ENCODE measurements at places on chromosomes 11 and 22.

- no peak for DNase-seq
Observed at GRCh38 chr22:32804531-32805360, 3.2 kb downstream of the TIMP3 start.

GRCh38 chr22:23383491-23384361, 196.4 kb downstream of the IGLL1 start:
- DNase-seq = no peak

DNA sequence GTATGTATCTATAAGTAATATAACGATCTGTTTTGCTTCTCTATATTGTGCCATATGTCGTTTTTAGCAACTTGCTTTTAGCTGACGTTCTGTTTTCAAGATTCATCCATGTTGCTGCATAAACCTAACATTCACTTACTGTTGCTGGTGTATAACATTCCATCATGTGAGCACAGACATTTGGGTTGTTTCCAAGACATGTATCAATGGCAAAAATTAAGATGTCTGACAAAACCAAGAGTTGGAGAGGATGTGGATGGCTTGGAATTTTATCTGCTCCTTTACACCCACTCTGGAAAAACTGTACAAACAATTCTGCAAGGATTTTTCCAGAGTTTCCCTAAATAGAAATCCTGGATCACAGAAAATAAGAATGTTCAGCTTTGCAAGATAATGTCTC, 40.9 kb downstream of the DGCR2 start:
- DNase-seq = no peak

- DNase-seq = no peak
Observed at GRCh38 chr11:6623391-6624363, 4.5 kb upstream of the TPP1 start.

GRCh38 chr11:2366276-2366675, 10.8 kb upstream of the CD81 start:
- no peak for DNase-seq

DNA sequence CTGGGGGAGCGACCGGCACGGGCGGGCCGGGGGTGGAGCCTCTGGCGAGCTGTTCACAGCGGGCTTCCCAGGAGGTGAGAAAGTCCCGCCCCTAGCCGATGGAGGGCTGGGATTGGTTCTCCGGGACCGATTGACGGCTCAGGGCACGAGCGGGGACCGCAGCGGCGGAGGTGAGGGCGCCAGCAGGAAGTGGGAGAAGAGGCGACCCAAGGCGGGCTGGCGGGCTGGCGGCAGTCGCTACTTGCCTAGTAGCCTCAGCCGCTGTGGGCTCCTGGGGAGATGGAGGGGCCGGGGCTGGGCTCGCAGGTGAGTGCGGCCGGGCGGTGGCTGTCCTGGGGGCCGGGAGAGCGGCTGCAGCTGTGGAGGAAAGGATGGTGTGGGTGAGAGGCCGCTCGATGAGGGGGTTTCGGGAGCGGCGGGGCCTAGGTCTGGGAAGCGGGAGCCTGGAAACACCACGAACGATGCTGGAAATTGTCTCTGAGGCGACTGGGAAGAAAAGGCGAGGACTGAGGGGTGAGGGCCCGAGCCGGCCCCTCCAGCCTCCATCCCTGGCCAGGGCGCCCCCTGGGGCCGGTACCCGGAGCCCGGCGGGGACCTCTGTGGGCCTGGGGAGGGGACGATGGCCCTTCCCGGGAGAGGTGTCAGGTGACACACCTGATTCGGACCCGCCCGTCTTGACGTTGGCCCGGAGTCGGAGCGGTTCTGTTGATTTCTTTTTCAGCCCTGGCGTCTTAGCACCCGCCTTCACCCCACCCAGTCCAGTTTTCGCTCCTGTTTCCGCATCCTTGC, at the start of gene ZDHHC13:
Gene ZDHHC13 (plus strand): TSS at position 198 of the 789 bp plus-strand sequence. CDS start 82 bp downstream, at position 280.
- peak; percentile 97 for DNase-seq

DNA sequence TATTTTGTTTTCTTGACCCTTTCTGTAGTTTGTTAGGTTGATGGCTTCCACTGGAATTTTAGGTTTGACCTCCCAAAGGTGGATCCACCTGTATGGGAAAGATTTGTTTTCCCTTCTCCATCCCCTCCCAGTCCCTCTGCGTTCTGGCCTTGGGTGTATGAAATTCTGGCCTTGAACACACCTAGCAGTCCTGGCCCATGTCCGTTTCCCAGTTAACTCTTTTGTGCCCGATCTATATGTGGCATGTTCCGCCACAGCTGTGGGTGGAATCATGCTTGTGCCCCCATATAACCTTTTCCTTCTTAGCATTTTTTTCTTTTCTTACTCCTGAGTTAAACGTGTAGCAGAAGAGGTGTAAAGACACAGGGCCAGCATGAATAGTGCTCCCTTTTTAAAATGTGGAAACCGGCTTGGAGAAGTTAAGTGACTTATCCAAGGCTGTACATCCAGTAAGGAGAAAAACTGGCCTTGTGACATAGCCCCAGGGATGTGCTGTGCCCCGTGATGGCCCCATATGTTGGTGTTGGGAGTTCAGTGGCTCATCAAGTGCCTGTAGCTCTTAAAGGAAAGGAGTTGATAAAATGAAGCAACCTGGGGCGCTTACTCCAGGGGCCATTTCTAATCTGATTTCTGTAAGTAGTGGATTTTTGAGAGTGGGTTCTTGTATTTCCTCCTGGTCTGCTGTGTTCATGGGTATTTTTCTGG, 39.3 kb downstream of the ZNRF3 start:
- no peak for DNase-seq

GRCh38 chr22:18968011-18968749, 32.1 kb upstream of the PRODH start:
- peak; percentile 19 for DNase-seq

- no peak for DNase-seq
Observed at GRCh38 chr11:75626889-75627529, 41.8 kb downstream of the MAP6 start.

- no peak for DNase-seq
Observed at GRCh38 chr22:47862394-47862793, 1099.9 kb downstream of the TBC1D22A start.

DNA sequence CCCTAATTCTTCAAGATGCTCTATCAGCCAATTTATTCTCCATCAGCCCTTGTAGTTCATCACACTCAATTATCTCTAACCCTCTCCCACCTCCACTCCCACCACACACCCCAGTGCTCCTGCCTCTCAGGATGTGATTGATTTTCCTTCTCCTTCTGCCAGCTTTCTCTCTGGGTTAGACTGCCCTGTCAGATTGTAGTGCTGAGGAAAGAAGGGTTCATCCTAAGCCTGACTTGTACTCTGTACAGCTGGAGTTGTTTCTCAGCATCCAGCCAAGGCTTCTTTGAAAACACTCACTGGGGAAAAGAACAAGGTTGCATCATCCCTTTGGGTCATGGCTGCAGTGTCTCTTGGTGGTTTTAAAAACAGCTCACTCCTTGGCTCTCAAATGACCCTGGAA, 61.2 kb downstream of the CECR2 start:
- DNase-seq = no peak

DNA sequence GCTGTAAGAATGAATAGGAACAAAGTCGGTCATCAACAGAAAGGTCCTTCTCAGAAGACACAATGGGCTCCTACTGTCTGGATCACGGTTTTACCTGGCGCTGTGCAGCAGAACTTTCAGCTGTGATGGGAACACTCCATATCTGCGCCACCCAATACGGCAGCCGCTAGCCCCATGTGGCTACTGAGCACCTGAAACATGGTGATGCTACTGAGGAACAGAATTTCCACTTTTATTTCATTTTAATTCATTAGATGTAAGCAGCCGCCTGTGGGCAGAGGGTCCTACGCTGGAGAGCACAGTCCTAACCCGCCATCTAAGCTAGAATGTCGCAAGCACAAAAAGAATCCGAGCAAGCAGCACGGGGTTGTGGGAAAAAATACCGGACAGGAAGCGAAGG, 2.7 kb downstream of the SULT4A1 start:
- DNase-seq = no peak

DNA sequence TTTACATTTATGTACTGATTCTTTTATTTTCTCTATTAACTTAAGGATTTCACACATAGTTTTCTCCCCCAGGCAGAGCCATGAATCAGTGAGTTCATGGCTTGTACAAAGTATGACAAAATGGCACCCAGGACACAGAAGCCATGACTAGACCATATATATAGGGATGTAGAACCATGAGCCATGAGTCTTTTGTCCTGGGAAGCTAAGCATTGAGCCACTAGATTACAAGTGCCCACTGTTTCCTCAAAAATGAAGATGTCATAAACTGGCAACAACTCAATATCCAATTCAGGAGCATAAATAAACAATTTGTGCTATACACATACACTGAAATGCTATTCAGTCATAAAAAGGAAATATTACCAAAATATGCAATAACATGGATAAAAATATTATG, 36.2 kb downstream of the CARD18 start:
- DNase-seq = no peak

GRCh38 chr11:76253416-76253815, 47.1 kb upstream of the WNT11 start:
- DNase-seq = no peak

GRCh38 chr11:65401073-65401802, 14.8 kb downstream of the FRMD8 start:
- no peak for DNase-seq

GRCh38 chr11:8720352-8720751, 37.8 kb downstream of the RPL27A start:
- no peak for DNase-seq

GRCh38 chr11:68469122-68469521, 8.6 kb downstream of the PPP6R3 start:
- DNase-seq = no peak

DNA sequence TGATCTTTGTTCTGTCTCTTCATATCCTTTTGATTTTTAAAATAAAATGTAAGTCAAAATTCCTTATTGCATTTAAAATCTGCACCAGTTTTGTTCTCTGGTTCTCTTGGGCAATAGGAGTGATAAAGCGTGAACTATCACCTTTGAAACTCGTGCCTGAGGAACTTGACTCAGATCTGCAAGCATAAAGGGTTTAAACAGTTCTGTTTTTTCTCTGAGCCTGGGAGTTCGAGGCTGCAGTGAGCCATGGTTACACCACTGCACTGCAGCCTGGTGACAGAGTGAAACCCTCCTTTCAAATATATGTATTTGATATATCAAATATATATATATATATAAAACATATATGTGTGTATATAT, 38.9 kb upstream of the CLMP start:
- no peak for DNase-seq

- peak; percentile 68 for DNase-seq
Observed at GRCh38 chr22:50621948-50622722, 5.8 kb downstream of the ARSA start.

- peak; percentile 8 for DNase-seq
Observed at GRCh38 chr11:32033067-32033466, 57.8 kb upstream of the RCN1 start.

GRCh38 chr11:130315354-130315970, 745 bp upstream of the ZBTB44 start:
- peak; percentile 72 for DNase-seq

DNA sequence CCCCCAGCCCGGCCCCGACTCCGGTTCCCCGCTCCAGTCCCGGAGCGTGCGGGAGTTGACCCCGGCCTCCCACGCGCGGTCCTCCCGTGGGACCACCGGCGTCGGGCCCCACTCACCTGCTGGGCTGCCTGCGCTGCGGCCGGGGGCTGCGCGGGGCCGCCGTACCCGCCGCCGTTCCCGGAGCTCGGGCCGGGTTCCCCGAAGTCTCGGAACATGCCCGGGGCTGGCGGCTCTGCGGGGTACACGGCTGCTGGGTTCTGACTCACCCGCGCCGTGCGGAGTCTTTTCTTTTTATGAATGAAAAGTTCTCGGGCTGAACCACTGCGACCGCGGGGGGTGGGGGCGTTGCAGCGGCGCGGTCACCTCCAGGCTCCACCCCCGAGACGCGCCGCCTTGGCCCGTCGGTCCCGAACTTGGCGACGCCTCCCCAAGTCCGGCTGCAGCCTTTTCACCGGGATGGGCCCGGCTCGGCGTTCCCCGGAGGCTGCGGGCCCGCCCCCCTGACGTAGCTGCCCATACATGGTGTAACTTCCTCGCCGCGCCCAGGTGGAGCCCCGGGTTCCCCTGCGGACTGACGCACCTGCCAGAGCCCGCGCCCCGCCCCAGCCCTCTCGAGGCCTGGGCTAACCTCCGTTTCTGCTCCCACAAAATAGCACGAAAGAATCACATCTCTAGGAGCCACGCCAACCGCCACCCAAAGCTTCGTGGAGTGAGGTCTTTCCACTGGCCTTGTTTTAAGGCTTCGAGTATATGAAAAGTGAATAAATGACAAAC, at the start of gene FOSL1:
Gene FOSL1 (minus strand): TSS at position 264 of the 774 bp plus-strand sequence. CDS start 49 bp downstream, at position 215.
- DNase-seq = peak; percentile 98

DNA sequence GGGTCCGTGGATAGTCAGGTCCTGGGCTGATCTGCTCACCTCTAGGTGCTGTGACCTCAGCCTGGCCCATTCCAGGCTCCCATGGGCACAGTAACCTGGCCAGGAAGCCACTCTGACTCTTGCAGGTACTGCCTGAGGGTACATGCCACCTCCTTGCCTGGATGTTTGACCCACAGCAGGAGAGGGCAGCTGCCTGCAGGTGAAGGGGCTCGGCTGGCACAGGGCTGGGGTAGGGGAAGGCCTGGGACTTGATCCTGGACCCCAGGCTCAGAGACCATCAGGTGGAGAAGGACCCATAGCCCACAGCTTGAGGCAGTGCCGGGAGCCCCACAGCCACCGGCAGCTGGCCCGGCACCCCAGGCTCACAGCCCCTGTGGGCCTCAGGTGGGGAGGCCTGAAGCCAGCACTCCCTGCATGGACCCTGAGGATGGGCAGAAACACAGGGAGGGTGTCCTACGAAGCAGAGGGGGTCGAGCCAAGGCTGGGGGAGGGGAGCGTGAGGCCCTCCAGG, 2.7 kb downstream of the LRRC56 start:
- DNase-seq = no peak
